CD4-positive, alpha-beta T cell treated with Interleukin-15 for 1 hour (primary cell): ENCODE measurements at places on chromosomes 1 and 21.

DNA sequence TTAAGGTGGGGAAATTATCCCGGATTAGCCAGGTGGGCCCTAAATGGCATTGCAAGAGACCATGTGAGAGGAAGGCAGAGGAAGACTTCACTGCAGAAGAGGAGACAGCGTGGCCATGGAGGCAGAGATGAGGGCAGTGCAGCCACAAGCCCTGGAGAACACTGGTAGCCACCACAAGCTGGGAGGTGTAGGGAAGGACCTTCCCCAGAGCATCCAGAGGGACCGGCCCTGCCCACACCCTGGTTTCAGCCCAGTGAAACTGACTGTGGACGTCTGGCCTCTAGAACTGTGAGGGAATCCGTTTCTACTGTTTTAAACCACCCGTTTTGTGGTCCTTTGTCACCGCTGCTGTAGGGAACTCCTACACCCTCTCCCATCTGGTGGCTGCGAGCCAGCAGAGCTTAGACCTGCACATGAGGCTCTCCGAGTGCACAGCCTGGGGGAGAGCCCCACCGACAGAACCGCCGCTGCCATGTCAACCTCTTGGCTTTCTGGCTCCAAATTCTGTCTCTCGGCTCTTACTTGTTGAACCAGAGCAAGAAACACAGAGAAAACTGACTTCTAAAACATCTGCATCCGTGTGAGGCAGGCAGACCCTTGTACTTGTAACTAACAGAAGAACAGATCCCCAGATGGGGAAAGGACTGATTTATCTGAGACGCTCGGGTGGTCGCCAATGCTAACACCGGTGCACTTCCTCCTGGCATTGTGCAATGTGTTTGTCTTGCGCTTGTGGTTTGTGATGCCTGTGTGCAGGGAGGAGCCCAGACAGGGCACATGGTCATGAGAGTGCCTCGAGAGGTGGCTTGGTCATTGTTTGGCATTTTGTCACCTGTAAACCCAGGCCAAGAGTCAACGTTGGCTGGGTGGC lies 90.8 kb upstream of the TMPRSS2 start:
- DNase-seq: no peak

- DNase-seq: no peak
Observed at GRCh38 chr1:196960854-196961253, 16.5 kb upstream of the CFHR5 start.

DNA sequence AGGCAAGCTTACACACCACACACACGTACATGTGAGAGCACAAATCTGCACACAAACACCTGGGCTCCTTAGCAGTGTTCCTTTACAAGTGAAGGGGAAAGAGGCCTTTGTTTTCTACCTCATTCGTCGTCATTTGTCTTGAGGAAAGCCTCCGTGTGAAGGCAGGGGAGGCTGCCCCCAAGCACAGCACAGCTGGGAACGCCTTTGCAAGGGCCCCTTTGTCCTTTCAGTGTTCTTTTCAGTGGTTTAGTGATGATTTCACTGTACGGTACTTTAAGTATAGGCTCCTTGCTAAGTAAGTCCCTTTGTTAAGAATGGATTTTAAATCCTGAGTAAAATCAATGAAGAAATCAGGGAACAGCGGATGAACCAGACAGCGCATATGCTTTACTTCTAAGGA lies 94.1 kb downstream of the PGBD5 start:
- DNase-seq: no peak

DNA sequence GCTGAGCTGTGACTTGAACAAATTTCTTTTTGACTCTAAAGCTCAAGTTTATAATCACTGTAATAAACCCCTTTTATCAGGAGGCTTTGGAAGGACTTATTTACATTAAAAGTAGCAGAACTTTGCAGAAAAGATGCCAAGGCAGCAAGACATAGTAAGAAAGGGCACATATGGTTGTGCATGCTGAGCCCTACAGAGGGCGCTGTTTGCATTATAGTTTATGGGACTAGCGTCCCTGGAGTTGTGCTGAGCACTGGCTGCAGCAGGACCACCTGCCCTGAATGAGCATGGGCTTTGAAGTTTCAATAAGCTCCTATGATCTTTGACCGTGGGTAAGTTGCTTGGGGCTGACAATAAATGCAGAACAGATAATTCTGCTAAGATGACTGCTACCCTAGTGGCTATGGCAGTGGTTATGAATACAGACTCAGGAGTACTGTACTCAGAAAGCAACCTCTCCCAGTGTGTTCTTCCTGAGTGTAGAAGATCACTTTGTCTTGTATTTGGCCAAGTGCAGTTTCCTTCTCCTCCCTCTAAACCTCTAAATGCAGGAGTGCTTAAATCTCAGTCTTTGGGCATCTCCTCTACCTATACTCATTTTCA lies 45.4 kb upstream of the USP1 start:
- DNase-seq: no peak

DNA sequence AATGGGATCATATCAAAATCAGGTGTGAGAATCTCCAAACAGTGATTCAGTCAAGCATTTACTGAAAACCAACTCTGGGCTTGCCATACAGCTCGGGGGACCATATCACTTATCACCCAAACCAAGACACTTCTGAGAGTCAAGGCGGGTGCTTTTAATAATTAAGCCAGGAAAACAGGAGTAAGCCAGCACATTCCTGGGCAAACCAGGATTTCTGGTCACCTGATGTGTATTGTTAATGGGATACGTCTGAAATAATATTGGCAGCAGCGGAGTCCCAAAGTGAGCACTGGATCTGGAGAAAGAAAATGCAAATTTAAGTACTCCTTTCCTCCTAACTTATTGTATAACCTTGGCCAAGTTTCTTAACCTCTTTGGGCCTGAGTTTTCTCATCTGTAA lies 17.6 kb downstream of the OSCP1 start:
- no peak for DNase-seq

- DNase-seq: no peak
Observed at GRCh38 chr1:8875216-8875861, 3.1 kb downstream of the ENO1 start.

GRCh38 chr1:221704306-221704705 lies 37.6 kb downstream of the DUSP10 start:
- DNase-seq: no peak

GRCh38 chr1:107195476-107195875 lies 54.6 kb downstream of the NTNG1 start:
- DNase-seq: no peak

DNA sequence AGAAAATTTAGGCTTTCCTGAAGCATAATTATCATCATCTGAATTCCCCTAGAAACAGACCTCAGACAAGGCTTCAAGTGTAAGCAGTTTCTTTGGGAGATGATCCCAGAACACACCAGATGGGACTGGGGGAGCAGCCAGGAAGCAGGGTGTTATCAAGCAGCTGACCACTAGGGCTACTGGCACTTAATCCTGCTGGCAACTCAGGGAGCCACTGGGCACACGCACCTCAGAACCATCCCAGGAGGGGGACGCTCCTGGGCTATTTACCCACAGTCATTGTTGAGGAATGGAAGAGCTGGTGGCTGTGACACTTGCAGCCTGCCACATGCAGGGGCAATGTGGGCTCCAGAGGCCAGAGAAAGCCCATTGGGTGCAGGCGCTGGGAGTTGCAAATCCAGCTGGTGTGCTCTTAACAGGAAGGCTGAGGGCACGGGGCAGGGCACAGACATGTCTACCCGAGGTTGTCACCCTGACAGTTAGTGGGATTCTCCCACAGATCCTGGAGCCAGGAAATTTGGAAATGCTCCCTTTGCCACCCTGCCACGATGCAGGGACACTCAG lies 15.1 kb upstream of the IL22RA1 start:
- DNase-seq: no peak
